Activated T-cell treated with anti-CD3 and anti-CD28 coated beads, Interleukin-2, amount 50 U/mL, for 72 hours (primary cell): ENCODE measurements at places on chromosomes 3 and 15. TPM values are rescaled to one million over a fixed set of nuclear protein-coding genes. Genes with fewer than 3 reads are reported as not detected.

Gene CCDC54
- not detected for total RNA-seq

Gene CCDC33
- not detected for total RNA-seq

Gene PPP1R14D
- not detected for total RNA-seq

Gene CKMT1A
- total RNA-seq: 1.0 TPM

Gene ALG1L2
- not detected for total RNA-seq

Gene PLAAT1
- total RNA-seq: not detected

Gene CELF6
- 0.65 TPM for total RNA-seq

Gene NRROS
- total RNA-seq: 20.6 TPM

Gene PLSCR2
- 0.34 TPM for total RNA-seq

Gene FILIP1L
- 0.93 TPM for total RNA-seq

Gene COL7A1
- total RNA-seq: 5.3 TPM

Gene AHSG
- total RNA-seq: 0.14 TPM

Gene ADCY5
- total RNA-seq: not detected

Gene ERICH6
- not detected for total RNA-seq

Gene SLC7A14
- not detected for total RNA-seq

Gene EPHB3
- 0.50 TPM for total RNA-seq

Gene CMTM8
- 9.0 TPM for total RNA-seq

Gene TNNC1
- total RNA-seq: 10.8 TPM

Gene NXPE3
- 25.0 TPM for total RNA-seq

Gene GRAMD2A
- 0.07 TPM for total RNA-seq

Gene DNAH12
- total RNA-seq: 0.21 TPM

Gene PPIB
- total RNA-seq: 228 TPM

Gene PLCB2
- total RNA-seq: 91.8 TPM

Gene TOP2B
- total RNA-seq: 140 TPM

Gene ITPKA
- 14.9 TPM for total RNA-seq

Gene XCR1
- not detected for total RNA-seq

Gene FGF12
- total RNA-seq: not detected

Gene CAPN3
- 9.0 TPM for total RNA-seq

Gene FOXL2NB
- total RNA-seq: not detected

Gene CTXN2
- total RNA-seq: not detected

Gene SLC6A1
- total RNA-seq: not detected

Gene CLEC3B
- not detected for total RNA-seq

Gene CIDEC
- total RNA-seq: not detected

Gene FRMD5
- 0.77 TPM for total RNA-seq

Gene SACM1L
- total RNA-seq: 77.1 TPM

Gene KNSTRN
- 61.5 TPM for total RNA-seq

Gene MNS1
- 0.19 TPM for total RNA-seq

Gene CDCP1
- total RNA-seq: 1.2 TPM

Gene CEMIP
- 0.05 TPM for total RNA-seq

Gene GLDN
- total RNA-seq: not detected

Gene IGSF10
- not detected for total RNA-seq

Gene THBS1
- 1.3 TPM for total RNA-seq

Gene MRPS11
- total RNA-seq: 66.6 TPM

Gene DGKG
- 1.0 TPM for total RNA-seq

Gene SLC2A2
- not detected for total RNA-seq

Gene TNFAIP8L3
- total RNA-seq: 0.30 TPM

Gene ZBTB20
- total RNA-seq: 23.1 TPM

Gene MYEF2
- 44.2 TPM for total RNA-seq

Gene SGO1
- 31.5 TPM for total RNA-seq

Gene SELENOT
- total RNA-seq: 95.9 TPM

Gene GOLGA8G
- total RNA-seq: not detected
